Effector memory CD4-positive, alpha-beta T cell (primary cell): ENCODE measurements at places on chromosomes 2 and 18.

DNA sequence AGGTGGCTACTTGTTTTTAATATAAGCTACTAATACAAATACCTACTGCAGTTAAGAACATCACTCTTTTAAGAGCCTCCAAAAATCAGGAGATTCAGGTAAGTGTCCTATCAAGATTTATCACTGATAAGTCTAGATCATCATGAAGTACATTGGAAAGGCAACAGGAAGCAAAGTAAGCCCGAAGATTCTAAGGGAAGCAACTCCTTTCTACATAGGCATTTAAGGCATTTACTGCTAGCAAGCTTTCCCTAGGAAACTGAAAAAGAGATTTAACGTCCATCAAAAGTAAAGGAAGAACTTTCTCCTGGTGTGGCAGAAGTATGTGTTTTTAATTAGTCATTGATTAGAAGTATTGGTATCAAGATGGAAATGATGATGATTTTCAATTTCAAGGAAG is 3.7 kb downstream of the STK17B start:
- DNase-seq: no peak

- DNase-seq: no peak
These were observed 19.1 kb upstream of the AFTPH start for GRCh38 chr2:64504774-64505720.

- DNase-seq: no peak
These were observed 5.1 kb downstream of the CYRIA start for GRCh38 chr2:16660556-16660955.

DNA sequence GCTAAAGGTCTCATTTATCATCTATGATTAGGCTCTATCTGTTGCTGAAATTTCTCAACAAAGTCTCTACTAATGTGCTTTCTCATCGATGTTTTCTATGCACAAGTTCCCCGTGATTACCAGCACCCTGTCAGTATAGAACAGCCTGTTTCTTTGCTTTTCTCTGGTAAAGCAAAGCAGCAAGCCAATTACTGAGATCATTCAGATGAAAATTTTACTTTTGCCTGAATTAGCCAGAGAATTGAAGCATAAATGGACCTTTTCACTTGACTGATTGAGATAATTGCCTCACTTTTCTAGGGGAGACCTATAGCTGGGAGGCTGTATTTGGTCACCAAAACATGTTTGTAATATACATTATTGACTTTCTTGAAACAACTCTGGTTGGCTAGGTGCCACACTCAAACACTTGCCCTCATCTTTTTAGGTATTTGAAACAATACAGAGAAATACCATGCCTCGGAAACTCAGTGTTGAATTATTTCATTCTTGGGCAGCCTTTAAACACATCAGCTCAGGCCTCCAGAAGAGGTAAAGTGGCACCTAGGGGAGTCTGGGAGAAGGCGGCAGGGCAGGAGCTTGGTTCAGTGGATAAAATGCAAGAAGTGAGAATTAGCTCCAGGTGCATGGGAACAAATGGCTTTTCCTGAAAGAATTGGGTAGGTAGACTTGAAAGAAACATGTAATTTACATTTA is 96.2 kb downstream of the GALNT3 start:
- no peak for DNase-seq

DNA sequence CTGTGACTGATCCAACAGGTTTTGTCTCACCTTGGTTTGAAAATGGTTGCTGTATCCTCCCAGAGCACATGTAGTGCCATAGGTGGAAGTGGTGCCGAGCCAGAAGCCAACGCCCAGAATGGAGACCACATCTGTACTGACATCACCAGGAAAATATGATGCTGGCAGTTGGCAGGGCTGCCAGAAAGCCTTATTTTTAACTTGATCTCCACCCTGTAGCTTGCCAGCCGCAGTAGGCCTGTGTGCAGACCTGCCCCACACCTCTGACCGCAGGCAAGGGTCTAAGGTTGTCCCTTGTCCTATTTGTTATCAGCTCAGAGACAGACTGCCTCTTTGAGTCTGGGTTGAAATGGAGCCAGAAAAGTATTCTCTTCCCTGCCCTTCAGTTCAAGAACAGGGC is 123.5 kb upstream of the EML6 start:
- DNase-seq: no peak

DNA sequence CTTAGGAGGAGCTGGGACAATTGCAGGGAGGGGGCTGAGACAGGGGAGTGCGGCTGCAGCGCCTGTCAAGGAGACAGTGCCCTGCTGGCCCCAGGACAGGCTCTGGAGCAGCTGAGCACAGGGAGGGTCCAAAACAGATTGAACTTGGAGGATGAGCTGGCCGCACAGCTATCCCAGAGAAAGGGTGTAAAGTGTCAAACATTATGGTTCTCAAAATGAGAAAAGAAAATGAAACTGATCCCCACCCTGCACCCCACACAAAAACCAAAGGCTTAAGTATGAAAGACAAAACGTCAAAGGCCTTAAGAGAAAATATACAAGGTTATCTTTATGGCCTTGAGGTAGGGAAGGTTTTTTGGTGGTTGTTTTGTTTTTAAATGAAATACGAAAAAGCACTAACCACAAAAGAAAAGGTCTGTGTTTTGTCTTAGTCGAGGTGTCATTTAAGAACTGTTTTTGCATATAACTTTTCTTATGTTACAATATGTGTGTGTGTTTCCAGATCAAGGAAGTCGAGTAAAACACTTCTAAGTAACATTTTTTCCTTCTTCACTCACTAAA is 111.8 kb downstream of the HDAC4 start:
- DNase-seq: no peak

GRCh38 chr2:75421986-75422385 is 138.8 kb downstream of the EVA1A start:
- DNase-seq: no peak

DNA sequence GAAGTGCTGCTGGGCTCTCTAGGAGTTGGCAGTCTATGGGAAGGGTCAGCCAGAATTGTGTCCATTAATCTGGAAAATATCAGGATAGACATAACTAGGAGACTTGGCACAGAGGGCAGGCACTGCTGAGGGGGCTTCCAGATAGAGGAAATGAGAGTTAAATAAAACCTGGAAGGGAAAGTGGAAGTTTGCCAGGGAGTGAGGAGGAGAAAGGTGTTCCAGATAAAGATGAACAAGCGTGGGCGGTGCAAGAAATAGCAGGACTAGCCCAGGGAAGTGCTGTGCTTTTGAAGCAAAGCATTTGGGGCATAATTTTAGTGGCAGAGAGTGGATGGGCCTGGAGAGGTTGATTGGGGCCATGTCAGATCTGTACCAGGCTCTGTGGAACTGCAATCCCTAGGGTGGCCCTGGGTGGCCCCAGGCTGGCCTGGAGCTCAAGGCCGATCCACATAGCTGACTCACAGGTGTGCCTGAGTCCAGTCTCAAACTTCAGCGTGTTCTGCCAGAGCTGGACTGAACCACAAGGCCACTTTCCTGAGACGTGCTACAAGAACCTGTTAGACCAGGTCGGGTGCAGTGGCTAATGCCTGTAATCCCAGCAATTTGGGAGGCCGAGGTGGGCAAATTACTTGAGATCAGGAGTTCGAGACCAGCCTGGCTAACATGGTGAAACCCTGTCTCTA is 26.9 kb downstream of the GALM start:
- no peak for DNase-seq

DNA sequence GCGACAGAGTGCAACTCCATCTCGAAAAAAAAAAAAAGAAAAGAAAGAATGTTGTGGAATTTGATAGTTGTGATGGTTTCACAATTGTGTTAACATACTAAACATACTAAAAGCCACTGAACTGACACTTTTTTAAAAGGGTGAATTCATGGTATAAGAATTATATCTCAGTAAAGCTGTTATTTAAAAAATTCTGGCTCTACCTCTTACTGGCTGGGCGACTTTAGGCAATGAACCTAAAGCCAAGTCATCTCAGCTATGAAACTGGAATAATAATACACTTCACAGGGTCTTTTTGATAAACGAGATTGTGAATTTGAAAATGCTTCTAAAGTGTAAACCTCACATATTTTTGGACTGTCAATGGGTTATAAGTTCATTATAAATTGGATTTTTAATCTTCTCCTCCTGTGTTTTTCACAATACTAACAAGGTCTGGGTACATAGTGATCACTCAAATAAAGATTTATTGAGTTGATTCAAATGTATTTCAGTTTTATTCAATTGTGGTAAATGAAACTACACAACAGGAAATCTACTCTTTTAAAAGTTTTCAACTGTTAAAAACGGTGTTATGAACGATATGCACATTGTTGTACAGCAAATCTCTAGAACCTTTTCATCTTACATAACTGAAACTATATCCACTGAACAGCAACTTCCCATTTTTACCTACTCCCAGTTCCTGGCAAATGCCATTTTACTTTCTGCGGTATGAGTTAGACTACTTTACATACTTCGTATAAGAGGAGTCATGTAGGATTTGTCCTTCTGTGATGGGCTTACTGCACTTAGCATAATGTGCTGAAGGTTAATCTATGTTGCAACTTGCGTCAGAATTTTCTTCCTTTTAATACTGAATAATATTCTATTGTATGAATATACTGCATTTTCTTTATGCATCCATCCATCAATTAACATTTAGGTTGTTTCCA is 43.0 kb upstream of the GTF2A1L start:
- DNase-seq: no peak

- DNase-seq: no peak
These were observed 92.1 kb upstream of the FHL2 start for GRCh38 chr2:105490956-105491355.

GRCh38 chr2:46181306-46181705 is 115.9 kb upstream of the EPAS1 start:
- DNase-seq: no peak

DNA sequence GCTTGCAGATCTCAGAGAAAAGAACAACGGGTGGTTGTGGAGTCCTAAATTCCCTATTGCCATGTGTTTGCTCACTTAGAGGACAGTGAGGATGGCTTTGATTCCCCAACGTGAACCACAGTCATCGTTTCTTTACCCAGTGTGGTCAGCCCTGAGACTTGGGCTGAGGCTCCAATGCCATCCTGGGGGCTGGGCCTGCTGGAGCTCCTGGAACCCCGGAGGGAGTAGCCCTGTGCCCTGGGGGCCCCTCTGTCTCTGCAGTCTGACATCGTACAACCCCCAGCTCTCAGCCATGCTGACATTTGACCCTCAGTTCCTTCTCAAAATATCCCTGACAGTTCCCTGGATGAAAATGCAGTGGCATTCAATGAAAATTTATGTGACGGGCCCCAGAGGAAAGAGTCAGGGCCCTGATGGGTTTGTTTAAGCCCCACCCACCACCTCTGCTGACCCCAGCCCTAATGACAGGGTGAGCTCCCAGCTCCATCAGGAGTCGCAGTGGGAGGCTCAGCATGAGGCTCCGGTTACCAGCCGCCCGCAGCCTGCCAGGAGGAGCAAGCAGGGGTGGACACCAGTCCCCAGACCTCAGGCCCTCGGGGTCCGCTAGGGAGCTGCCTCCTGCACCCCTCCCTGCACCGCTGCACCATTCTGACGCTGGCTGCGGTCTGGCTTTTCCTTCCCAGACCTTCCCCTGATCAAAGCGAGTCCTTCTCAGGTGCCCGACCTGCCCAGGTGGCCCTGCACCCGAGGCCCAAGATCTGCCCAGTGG is 120.9 kb downstream of the TWIST2 start:
- no peak for DNase-seq

GRCh38 chr2:152406836-152407161 is 71.8 kb downstream of the FMNL2 start:
- no peak for DNase-seq

GRCh38 chr2:37976411-37976810 is 51.3 kb downstream of the RMDN2 start:
- DNase-seq: no peak

- DNase-seq: no peak
These were observed 3.5 kb downstream of the FARP2 start for GRCh38 chr2:241359481-241360045.
